ENCODE measurements at places on chromosomes 5 and 9.

- peaks cover 73% of the 10 kb centered on the region for H3K4me1 ChIP-seq
- peak overlapping the region; percentile 93 for H3K27ac ChIP-seq
- DNase-seq: no peak
- H3K27me3 ChIP-seq: no peaks in the 10 kb centered on the region
These were observed 86.0 kb downstream of the ZNF608 start for GRCh38 chr5:124660229-124661093.

DNA sequence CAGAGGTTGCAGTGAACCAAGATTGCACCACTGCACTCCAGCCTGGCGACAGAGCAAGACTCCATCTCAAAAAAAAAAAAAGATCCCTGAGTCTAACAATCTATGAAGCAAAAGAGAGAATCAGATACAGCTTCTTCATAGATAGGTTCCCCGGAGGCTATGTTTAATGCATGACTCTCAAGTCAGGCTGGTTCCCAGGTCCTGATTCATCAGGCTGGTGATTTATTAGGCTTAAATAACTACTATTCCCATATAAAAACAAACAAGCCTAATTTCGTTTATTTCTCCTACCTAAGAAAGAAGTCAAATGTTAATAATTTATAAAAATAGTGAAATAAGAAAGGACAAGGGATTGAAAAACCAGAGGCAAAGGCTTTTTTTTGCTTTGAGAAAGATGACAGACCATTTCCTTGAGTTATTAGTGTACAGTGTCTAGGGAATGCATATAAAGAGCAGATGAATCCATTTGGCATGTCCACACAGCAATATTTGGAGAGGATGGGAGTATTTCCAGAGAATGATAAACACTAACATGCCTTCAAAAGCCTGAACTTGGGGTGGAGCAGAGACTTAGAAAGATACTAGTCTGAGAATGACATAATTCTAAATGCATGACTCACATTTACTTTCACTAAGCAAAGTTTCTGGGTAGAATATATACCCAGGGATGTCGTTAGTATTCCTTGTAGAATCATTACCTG, 115.3 kb downstream of the NREP start:
- H3K27ac ChIP-seq: no peak overlapping the region
- no peak overlapping the region for H3K4me3 ChIP-seq
- no peaks in the 10 kb centered on the region for H3K27me3 ChIP-seq
- no peaks in the 10 kb centered on the region for H3K4me1 ChIP-seq

GRCh38 chr5:34042321-34042720, 692 bp downstream of the C1QTNF3 start:
- peaks cover 12% of the 10 kb centered on the region for H3K36me3 ChIP-seq
- no peak for DNase-seq

DNA sequence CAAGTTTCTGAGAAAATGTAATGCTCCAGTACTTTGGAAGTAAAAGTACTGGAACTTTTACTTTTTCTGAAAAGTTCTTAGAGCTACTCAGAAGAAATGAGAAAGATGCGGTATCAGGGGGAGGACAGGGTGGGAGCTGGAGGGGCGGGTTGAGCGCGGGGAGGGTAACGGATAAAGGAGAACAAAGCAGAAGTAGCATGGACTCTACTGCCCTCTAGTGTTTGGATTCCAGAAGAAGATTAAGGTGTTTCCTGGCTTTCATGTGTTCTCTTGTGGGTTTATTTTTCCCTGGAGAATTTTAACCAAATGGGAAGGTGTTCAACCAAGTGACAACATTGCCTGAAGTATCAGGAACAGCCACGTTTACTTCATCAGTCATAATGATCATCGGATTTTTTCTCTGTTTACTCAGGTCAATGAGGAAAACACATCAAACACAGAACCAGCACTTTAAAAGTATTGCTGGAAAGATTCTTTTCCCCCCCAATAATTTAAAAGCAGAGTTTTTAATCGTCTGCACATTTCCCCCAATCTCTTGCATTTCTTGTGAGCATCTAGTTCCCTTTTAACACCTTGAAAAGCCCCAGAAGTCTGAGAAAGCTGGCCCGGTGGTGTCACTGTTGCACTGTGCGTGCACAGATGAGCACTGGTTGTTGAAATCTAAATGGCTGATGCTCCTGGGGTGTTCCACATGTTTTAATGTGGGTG, 190.6 kb downstream of the MPDZ start:
- peaks cover 6% of the 10 kb centered on the region for H3K36me3 ChIP-seq
- H3K4me3 ChIP-seq: peak overlapping the region; percentile 58
- DNase-seq: peak; percentile 38
- no peaks in the 10 kb centered on the region for H3K27me3 ChIP-seq
- H3K4me1 ChIP-seq: peaks cover 39% of the 10 kb centered on the region

- H3K27me3 ChIP-seq: no peaks in the 10 kb centered on the region
- H3K4me1 ChIP-seq: peaks cover 5% of the 10 kb centered on the region
- no peaks in the 10 kb centered on the region for H3K36me3 ChIP-seq
- no peak overlapping the region for H3K4me3 ChIP-seq
- no peak for DNase-seq
These were observed 31.7 kb upstream of the CSF1R start for GRCh38 chr5:150117945-150118560.

- no peaks in the 10 kb centered on the region for H3K27me3 ChIP-seq
- H3K27ac ChIP-seq: no peak overlapping the region
- peaks cover 12% of the 10 kb centered on the region for H3K4me1 ChIP-seq
- no peak for DNase-seq
- H3K36me3 ChIP-seq: no peaks in the 10 kb centered on the region
These were observed 5.7 kb downstream of the B4GALT7 start for GRCh38 chr5:177605667-177606066.

DNA sequence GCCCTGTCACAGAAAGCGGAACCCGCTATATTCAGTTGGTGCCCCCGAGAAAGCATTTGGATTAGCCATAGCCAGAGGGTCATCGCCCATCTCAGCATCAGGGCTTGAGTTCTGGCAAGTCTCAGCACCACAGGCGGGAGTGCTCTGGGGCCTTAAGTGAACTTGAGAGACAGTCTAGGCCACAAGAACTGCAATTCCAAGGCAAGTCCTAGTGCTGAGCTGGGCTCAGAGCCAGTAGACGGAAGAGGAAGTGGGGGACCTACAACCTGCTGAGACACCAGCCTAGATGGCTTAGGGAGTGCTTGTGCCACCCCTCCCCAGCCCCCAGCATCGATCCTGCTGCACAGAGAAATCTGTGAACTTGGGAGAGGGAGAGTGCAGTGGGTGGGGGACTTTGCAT, 594.9 kb downstream of the CCDC171 start:
- H3K36me3 ChIP-seq: no peaks in the 10 kb centered on the region
- DNase-seq: no peak
- no peak overlapping the region for H3K4me3 ChIP-seq
- H3K27ac ChIP-seq: peak overlapping the region; percentile 8
- H3K27me3 ChIP-seq: no peaks in the 10 kb centered on the region

DNA sequence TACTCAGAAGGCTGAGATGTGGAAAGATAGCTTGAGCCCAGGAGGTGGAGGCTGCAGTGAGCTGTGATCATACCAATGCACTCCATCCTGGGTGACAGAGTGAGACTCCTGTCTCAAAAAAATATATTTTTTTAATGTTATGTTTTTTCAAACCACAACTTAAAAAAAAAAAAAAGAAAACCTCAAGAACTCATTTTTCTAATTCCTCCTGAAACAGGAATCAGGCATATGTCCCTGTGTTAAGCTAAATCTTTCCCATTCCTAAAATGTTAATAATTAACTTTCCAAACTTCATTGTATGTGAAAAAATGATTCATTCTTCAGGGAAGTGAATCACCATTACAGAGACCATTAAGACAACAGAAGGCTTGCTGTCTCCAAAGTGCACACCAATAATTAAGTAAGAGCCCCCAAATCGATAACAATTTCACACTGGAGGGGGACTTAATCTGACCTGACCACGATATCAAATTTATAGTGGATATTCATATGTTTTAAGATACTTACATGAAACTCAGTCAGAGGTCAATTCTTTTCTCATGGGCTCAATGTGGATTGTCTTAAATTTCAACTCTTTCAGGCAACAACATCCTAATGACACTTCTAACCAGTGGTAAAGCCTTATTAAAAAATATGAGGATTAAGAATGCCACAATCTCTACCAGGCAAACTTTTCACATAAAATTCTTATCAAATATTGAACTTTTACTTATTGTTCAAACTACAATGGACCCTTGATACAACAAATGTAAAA, 5.2 kb downstream of the CEMIP2 start:
- peaks cover 75% of the 10 kb centered on the region for H3K4me1 ChIP-seq
- H3K27ac ChIP-seq: peak overlapping the region; percentile 83
- DNase-seq: no peak
- H3K4me3 ChIP-seq: no peak overlapping the region
- no peaks in the 10 kb centered on the region for H3K27me3 ChIP-seq
- no peaks in the 10 kb centered on the region for H3K36me3 ChIP-seq

DNA sequence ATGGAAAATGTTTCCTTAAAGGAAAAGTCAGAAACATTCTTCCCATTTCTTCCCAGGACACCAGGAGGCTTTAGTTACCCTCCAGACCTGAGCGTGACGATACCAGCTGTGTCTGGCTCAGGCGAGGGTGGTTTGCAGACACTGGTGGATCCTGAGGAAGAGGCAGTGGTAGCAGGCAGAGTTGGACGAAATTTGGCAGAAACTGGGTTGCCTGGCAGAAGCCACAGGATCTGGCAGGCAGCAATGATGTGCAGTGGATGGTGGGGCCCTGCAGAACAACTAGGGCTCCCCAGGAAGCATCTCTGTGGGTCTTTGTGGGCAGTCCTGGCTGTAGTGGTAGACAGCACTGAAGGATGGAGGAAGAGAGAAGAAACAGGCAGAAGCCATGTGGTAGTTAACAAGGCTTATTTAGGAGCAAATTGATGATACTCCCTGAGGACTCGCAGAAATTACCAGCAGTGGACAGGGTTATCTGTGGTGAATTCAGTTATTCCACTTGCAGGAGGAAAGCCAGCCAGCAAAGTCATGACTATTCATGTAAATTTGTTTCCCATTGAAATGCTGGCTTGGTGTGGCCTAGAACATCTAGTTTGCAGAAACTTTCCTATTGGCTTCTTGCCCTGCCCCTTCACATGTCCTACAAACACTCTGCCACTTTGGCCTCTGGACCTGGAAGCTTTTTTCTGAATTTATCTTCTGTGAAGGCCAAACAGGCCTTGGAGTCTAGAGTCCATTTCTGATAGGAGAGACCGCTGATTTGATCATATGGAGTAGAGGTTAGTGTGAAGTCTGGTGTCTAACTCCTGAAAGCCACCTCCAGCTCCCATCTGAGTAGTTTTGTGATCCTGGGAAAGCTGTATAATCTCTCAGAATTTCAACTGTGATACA, 212.0 kb downstream of the DMRT2 start:
- peaks cover 2% of the 10 kb centered on the region for H3K4me1 ChIP-seq
- H3K4me3 ChIP-seq: no peak overlapping the region
- no peak for DNase-seq
- H3K36me3 ChIP-seq: no peaks in the 10 kb centered on the region
- peaks cover 1% of the 10 kb centered on the region for H3K27me3 ChIP-seq

DNA sequence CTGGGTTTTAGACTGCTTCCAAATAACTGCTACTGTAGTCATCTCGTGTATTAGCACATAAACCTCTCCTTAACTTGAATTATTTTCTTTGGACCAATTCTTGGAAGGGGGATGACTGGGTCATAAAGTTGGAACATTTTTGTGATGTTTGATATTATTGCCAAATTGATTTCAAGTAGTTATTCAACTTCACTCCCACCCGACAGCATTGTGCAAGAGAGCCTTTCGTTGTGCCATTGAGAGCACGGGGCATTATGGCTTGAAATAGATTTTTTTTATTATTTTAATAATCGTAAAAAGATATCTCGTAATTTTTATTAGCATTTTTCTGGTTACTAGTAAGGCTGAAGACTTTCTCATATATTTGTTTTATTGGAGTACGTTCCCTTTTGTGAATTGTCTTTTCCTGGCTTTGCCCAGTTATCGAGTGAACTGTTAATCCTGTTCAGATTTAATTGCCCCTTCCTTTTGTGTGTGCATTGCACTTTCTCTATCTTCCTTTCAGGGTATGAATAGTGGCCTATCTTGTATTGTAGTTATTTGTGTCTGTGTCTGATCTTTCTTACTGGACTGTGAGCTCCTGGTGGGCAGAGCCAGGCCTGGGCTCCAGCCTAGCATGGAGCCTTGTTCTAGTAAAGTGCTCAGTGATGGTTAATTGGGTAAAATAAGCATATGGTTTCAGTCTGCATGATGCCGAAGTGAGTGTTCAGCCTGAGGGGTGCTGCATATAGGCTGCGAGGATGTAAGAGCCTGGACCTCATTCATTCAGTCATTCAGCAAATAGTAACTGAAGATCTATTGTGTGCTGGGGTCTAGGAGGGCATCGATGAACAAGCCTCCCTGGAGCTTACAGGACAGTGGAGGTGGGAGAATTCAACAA, 93.5 kb upstream of the SHB start:
- no peak overlapping the region for H3K27ac ChIP-seq
- H3K4me3 ChIP-seq: no peak overlapping the region
- no peaks in the 10 kb centered on the region for H3K36me3 ChIP-seq
- no peak for DNase-seq
- H3K4me1 ChIP-seq: peaks cover 8% of the 10 kb centered on the region
- H3K27me3 ChIP-seq: no peaks in the 10 kb centered on the region

DNA sequence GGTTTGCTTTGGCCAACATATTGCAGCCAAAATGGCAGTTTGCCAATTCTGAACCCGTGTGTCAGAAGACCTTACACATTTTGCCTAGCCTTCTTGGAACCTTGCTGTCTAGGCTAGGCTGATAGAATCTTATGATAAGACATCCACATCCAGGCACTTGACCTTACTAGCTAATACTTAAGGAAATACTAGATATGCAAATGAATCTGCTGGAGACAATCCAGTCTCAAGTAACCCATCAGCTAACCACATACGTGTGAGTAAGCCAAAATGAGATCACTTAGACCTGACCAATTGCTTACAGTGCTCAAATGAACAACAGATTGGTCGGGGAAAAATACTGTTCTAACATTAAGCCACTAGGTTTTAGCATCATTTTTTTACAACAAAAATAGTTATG, 1504.6 kb upstream of the CDH9 start:
- H3K27ac ChIP-seq: no peak overlapping the region
- no peaks in the 10 kb centered on the region for H3K27me3 ChIP-seq
- no peak overlapping the region for H3K4me3 ChIP-seq
- peaks cover 13% of the 10 kb centered on the region for H3K4me1 ChIP-seq

GRCh38 chr5:59174248-59174844, 591.5 kb downstream of the RAB3C start:
- H3K27ac ChIP-seq: no peak overlapping the region
- no peaks in the 10 kb centered on the region for H3K27me3 ChIP-seq
- DNase-seq: no peak
- no peak overlapping the region for H3K4me3 ChIP-seq
- peaks cover 4% of the 10 kb centered on the region for H3K36me3 ChIP-seq
